ENCODE measurements at places on chromosomes 4 and X.
A peak's percentile ranks its signal among the peaks of the same experiment; 100 is the strongest.

- no peak for ATAC-seq
Observed at GRCh38 chr4:125360727-125361126, 46.0 kb downstream of the FAT4 start.

GRCh38 chrX:53421772-53422085 lies 725 bp downstream of the SMC1A start:
- no peak for ATAC-seq

DNA sequence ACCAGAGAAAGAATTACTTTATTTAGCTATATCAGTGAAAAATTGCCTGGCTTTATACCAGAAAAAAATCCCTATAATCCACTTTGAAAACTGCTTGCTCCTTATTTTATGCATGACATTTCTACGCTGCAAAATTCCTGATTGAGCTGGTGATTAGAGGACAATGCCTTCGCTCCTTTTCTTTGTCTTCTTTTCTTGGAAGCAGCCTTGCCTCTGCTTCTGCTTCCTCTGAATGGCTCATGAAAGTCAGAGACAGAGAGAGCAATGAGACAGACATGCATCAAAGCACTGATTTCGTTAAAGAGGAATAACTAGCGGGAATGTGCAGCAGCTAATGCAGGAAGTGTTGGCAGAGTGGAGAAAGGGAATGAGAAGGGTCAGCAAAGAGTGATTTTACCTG lies 294.3 kb upstream of the IGFBP7 start:
- no peak for ATAC-seq

GRCh38 chr4:126906466-126906865 lies 726.3 kb upstream of the INTU start:
- no peak for ATAC-seq

DNA sequence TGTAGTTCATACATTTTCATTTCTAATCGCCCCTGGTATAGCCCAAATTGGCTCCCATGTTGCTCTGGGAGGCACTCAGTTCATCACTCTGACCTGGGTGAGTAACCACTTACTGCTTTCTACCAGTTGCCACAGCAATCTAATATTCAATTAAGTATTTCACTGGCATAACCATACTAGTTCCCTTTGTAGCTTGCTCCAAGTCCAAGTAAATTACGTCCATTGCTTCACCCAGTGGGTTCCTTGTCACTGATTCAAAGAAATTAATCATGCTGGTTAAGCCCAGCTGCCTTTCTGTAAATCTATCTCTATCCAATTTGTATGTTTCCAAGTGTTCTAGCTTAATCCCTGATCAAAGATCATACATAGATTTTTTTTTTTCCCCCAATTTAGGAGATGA lies 92.0 kb upstream of the CBR4 start:
- peak; percentile 13 for ATAC-seq

DNA sequence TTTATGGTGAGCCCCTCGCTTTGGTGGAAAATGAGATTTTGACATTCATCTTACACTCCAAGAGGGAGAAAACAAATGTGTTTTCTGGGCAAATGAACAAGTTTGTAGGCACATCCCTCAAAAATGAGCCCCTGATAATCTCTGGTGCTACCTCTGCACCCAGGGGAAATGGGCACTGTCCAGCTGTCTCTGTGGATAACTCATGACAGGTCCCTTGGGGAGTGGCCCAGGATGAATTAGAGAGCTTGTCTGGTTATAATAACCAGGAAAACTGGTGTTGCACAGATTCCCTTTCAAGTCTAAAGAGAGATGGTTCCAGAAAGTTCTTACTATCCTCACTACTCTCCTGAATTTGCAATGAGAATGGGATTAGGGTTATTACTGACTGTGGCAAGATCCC lies 7.5 kb downstream of the RASL11B start:
- ATAC-seq: no peak

- ATAC-seq: no peak
Observed at GRCh38 chr4:133775881-133776280, 425.7 kb downstream of the PABPC4L start.

- no peak for ATAC-seq
Observed at GRCh38 chrX:13094374-13094773, 50.0 kb upstream of the FAM9C start.

GRCh38 chrX:43474321-43474720 lies 181.8 kb upstream of the MAOA start:
- ATAC-seq: no peak

DNA sequence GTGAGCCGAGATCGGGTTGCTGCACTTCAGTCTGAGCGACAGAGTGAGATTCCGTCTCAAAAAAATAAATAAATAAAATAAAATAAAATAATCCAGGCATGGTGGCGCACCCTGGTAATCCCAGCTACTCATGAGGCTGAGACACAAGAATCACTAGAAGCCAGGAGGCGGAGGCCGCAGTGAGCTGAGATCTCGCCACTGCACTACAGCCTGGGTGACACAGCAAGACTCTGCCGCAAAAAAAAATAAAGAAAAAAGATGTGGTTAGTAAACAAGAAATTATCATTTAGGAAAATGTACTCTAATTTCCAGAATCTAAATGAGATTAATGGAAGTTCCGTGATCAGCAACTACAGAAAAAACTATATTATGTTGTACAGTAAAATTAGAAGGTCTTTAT lies 14.5 kb upstream of the LRBA start:
- ATAC-seq: no peak

GRCh38 chr4:11397819-11398610 lies 30.7 kb downstream of the HS3ST1 start:
- no peak for ATAC-seq

- no peak for ATAC-seq
Observed at GRCh38 chr4:39528061-39528465, 824 bp upstream of the UGDH start.

GRCh38 chr4:38582445-38582844 lies 81.6 kb upstream of the KLF3 start:
- ATAC-seq: no peak

GRCh38 chrX:8546715-8547114 lies 82.1 kb downstream of the VCX3B start:
- no peak for ATAC-seq

GRCh38 chr4:80114732-80115265 lies 41.8 kb upstream of the ANTXR2 start:
- no peak for ATAC-seq

DNA sequence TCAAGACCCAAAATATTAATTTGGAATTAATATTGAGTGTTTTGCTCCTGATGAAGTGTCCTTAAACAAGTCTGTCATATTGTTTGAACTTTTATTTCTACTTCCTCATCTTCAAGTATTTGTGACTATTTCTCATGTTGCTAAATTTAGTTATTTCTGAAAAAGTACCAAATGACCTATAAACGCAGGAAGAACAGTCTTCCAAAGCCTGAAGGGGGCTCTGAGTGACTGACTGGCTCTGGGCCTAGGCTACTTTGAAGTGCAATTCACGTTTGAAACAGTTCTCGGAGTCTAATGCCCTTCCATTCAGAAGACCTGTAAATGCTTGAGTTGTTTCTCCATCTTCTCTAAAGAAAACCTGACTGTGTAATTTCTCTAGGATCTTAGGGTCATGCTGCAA lies 26.5 kb downstream of the GALNT7 start:
- no peak for ATAC-seq

DNA sequence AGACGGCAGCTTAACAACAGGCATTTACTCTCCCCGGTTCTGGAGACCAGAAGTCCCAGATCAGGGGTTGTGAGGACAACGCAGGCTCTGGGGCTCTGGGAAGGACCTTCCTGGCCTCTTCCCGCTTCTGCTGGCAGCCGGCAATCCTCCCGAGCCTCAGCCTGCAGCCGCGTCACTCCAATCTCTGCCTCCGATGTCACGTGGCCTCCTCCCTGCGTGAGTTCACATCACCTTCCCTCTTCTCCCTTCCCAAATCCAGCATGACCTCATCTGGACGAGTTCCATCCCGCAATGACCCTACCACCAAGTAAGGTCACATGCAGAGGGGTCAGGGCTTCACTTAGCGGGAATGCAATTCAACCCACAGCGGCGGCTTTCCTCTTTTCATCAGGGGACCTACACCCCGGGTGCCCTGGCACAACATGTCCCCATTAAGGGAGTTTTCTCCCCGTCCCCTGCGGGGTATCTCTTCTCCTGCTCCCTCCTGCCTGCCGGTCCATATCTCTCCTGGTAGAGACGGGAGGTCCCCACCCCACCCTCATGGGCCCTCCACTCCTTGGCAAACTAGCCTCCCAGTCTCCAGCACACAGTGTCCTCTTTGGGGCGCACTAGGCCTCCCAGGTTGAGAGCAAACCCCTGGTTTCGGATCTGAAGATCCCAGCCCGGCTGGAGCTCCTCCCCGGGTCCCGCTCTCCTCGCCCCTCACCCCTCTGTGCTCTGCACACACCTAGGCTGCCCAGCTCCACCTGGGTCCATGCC lies 25.5 kb downstream of the ABLIM2 start:
- no peak for ATAC-seq

DNA sequence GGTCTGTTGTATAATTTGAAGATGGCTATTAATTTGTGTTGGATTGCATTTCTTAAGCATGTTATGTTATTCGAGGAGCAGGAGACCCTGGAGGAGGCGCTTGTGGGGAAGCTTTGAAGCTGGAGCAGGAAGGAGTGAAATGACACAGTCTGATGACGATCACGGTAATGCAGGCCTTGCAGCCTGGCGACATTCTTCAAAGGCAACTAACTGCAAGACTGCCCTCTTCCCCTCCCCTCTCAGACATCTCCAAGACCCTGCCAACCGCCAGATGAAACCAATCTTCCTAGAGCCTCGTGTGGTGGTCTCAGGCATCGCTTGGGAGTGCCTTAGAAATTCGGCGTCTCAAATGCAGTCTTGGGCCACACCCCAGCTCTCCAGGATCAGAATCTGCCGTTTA lies 16.1 kb downstream of the CLCN4 start:
- peak; percentile 72 for ATAC-seq

GRCh38 chr4:77826275-77826674 lies 7.1 kb upstream of the CNOT6L start:
- ATAC-seq: no peak

DNA sequence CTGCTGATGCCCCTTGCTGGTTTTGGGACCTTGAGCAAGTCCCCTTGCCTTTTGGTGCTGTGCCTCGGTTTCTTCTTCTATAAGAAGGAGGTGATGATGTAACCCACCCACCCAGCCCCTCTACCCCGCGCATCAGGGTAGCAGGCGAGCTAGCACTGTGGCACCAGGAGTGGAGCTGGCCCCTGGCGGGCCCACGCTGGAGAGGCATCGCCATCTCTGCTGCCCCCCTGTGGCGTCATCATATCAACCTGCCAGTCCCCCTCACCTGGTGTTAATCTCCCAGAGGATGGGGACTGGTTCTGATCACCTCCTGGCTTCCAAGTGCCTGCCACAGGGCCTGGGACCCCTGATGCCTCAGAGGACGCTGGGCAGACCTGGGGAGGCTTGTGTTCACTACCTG lies 6.3 kb upstream of the SORCS2 start:
- ATAC-seq: no peak

DNA sequence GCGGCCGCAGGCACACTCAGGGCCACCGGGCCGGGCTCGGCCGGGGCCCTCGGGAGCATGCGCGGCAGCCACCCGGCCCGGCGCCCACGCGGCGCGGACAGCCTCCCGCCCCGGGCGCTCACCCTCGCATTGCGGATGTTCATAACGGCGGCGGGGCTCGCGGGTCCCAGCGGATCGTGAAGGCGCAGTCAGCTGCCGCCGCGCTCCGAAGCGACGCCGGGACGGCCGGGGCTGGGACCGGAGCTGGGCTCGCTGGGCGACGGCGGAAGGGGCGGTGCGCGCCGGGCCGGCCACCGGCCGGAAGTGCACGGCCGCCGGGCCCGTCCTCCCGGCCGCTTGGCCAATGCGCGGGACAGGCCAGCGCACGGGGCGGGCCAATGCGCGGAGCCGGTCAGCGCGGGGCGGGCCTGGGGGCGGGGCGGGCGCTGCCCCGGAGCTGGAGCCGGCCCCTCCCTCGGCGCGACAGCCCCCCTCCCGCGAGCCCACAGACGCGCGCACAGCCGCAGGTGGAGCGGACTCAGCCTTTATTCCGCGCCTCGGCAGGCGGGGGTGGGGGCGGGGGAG lies at the start of gene NAA10:
TSS of gene NAA10 (minus strand) at position 276 of the 564 bp plus-strand sequence. CDS start at position 143, 133 bp downstream.
- ATAC-seq: peak; percentile 98

DNA sequence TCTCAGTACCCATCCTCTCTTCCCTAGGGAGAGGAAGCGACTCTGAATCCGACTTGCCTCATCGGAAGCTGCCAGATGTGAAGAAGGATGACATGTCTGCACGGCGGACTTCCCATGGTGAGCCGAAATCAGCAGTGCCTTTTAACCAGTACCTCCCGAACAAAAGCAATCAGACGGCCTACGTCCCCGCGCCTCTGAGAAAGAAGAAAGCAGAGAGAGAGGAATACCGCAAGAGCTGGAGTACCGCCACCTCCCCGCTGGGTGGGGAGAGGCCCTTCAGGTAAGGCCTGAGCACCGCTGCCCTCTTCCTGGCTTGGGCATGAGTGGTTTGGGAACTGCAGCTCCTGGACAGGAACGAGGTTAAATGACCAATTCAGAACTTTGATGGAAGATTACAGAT lies 81.2 kb downstream of the LIMCH1 start:
- no peak for ATAC-seq

DNA sequence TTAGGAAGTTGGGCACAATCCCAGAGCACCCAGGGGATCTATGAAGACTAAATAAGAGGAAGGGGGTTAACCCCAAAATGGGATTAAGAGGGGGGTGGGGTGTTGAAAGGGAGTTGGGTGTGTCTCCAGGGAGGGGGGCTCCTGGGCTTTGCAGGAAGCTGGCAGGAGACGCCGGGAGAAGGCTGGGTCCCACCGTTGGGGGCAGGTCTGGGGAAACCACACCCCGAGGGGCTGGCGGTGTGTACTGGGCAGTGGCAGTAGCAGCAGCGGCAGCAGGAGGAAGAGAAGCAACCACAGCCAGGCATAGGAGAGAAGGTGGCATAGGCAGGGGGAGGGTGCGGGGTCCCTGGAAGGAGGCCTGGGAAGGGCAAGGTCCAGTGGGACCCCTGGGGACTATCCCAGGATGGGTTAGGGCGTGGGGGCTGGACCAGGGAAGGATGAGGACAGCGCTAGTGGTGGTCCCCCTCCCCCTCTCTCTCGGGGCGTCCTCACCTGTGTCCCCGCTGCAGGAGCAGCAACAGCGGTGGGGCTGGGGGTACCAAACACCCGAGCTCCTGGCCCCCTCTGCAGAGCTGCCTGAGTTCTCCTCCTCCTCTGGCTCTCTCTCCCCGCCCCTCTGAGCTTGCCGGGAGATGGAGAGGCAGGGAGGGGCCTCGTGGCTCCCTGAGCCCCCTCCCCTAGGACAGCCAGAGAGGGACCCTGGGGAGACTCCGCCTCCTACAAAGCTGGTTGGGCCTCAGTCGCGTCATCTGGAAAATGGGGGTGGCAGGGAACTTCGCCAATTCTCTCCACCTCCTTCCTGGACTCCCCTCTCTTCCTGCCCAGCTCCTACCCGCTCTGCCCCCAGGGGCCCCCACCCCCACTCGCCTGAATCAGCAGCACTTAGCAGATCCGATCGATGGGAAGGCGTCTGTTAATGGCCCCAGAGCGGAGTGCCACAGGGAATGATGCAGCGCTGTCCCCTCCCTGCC lies at the start of gene KCND1:
TSS of gene KCND1 (minus strand) at position 596 of the 971 bp plus-strand sequence. CDS start 1,573 bp downstream, outside the sequence.
- peak; percentile 66 for ATAC-seq

GRCh38 chr4:81346719-81347118 lies 125.0 kb downstream of the RASGEF1B start:
- no peak for ATAC-seq

- no peak for ATAC-seq
Observed at GRCh38 chr4:114040319-114041116, 61.1 kb upstream of the ARSJ start.

All from motor neuron (in vitro differentiated cells).